ENCODE measurements at places on chromosomes 11 and 22.

DNA sequence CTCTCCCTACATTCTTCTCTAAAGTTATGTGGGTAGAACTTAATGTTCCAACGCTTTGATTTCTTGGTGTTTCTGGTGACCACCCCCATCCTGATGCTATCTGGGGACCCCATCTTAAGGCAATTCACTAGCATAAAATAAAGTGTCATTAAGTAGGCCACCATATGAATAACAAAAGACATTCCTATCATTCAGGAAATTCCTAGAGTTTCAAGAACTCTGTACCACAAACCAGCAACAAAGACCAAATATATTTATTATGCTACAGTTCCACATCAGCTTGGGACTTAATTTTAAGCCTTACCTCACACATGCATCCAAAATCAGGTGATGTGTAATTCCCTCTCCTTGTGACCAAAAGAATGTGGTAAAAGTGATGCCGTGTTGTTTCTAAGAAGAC is 254.6 kb upstream of the LRRC4C start:
- no peak for DNase-seq

- peak; percentile 46 for DNase-seq
These were observed 128.1 kb upstream of the E2F8 start for GRCh38 chr11:19368726-19369375.

GRCh38 chr11:70713086-70713835 is 314.9 kb downstream of the CTTN start:
- DNase-seq, result no peak

GRCh38 chr11:6196396-6196795 is 2.6 kb upstream of the OR52W1 start:
- no peak for DNase-seq

- DNase-seq, result no peak
These were observed 102.1 kb downstream of the MN1 start for GRCh38 chr22:27699383-27700019.

- no peak for DNase-seq
These were observed 1375.1 kb upstream of the TENM4 start for GRCh38 chr11:80815752-80816453.

DNA sequence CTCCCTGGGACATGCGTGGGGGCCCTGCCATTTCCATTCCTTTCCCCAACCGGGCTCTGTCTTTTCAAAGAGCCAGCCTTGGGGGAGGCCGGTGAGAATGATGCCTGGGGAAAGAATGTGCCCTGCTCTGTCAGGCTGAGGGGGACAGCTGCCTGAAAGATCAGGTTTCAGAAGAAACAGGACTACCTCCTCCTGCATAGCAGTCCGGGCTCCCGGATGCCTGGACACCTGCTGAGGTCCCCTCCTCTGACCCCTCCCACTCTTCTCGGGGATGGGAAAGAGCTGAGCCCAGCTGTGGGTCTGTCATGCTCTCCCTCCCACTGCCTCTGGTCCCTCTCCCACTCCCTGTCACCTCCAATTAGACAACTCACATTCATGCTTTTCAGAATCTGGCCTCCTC is 41.8 kb upstream of the CDON start:
- peak; percentile 58 for DNase-seq

GRCh38 chr11:43547889-43548381 is 132.6 kb upstream of the HSD17B12 start:
- DNase-seq, result no peak

DNA sequence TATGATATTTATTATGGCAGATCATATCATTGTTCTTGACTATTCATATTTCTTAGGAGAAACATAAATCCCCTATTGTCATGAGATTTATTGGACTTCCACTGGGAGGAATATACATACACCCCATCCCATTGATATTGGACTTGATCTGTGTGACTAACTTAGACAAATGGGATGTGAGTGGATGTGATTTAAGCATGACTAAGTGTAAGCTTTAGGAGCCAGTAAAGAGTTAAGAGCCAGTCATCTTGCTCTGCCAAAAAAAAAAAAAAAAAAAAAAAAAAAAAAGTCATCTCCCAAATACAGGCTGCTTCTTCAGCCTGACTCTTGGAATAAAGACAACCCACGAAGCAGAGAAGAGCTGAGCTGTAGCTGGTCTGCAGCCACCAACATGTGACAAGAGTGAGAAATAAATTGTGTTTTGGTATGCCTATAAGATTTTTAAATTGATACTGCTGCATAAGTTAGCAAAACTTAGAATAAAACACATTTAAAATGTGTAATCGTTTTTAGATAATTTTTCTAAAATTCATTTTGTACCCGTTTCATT is 595.0 kb upstream of the LRRC4C start:
- DNase-seq, result no peak

- no peak for DNase-seq
These were observed 33.2 kb downstream of the CSF2RB start for GRCh38 chr22:36946421-36947158.

DNA sequence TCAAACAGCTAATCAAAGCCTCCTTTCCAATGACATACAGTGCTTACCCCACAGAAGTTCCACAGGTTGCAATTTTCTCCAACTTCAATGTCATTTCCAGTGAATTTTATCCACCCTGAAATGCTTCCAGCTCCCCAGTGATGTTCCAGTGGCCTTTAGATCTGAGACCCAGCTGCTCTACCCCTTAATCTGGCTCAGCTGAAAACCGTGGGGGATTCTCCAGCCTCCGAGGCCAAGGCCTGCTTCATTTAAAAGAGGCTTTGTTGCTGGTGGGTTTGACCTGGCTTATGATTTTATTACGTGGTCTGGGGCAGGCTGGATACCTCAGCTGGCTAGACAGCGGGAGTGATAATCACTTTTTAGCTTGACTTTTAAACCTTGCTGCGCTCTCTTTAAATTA is 10.9 kb downstream of the HEPHL1 start:
- DNase-seq, result no peak

DNA sequence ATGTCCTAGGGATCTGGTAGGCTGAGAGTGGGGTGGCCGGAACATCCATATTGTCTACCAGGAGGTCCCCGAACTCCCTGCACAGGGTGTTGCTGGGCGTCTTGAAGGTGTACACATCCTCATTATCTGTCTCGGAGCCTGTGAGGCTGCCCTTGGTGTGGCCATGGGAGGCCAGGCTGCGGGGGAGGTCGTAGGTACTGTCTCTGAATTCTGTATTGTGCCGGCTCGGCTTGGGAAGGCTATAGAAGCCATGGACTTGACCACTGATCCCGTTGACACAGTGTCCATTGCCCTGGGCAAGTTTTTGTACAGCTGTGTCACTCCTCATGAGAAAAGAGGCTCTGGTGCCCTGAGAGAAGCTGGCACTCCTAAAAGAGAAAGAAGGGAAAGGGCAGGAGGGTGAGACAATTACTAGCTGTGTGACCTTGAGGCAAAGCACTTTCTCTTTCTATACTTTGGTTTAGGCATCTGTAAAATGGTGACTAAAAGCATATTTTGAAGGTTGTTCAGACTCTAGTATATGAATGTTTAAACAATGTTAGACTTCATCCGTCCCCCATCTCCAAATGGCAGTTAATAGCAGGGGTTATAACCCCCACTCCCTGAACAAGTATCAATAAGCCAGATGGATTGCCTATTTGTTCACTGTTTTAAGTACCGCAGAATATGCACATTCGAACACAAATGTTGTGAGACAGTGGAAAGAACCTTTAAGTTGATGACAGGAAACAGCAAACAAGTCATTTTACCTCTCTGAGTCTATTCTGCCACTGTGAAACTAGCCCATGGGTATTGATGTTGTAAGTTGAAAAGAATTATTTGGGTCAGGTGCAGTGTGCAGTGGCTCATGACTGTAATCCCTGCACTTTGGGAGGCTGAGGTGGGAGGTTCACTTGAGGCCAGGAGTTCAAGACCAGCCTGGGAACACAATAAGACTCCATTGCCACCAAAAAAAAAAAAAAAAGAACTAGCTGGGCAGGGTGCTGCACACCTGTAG is 38.3 kb downstream of the USP35 start:
- DNase-seq, result no peak

DNA sequence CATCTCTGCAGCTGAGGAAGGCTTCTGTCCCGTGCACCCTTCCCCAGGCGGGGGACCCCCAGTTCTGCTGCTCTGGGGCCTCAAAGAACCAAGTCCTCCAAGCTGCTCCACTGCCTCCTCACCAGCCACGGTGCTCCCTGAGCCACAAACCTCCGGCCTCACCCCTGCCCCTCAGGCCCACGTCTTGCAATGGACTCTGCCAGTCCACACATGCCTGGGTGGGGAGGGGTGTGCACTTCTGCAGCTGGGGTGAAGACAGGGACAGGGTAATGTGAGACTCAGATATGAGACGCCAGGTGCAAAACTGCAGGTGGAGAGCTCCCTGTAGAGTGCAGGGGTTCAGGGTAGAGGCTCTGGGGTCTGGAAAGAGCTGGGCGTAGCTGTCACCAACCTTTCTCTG is 3.2 kb upstream of the PTDSS2 start:
- peak; percentile 41 for DNase-seq

- peak; percentile 87 for DNase-seq
These were observed 78.4 kb downstream of the CDKN1C start for GRCh38 chr11:2807025-2807681.

- DNase-seq, result no peak
These were observed 109.7 kb upstream of the GALNT18 start for GRCh38 chr11:11731311-11732083.

DNA sequence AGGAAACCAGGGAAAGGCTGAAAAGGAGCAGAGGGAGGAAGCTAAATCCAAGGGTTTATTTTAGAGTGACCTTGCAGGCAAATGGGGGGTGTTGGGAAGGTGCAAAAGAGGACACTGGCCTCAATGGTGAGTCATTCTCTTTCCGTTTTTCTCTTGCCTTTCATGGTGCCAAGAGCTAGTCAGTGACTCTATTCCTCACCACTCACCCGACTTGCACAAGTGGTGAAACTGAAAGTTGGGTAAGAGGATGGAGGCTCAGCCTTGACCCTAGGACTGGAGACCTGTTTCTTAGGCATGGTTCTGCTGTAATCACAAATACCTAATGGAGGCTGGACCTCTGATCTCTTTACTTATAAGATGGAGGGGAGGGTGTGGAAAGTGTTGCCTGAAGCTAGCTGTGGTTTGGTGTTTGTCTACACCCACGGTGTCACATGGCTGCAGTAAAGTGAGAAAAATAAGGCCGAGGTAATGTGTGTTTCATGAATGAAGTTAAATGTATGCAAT is 67.3 kb upstream of the CREB3L1 start:
- no peak for DNase-seq

GRCh38 chr11:91686700-91687099 is 537.9 kb upstream of the FAT3 start:
- DNase-seq, result no peak

- peak; percentile 59 for DNase-seq
These were observed 448.0 kb downstream of the MIAT start for GRCh38 chr22:27105142-27106025.

GRCh38 chr11:19391652-19392051 is 150.9 kb upstream of the E2F8 start:
- DNase-seq, result no peak

DNA sequence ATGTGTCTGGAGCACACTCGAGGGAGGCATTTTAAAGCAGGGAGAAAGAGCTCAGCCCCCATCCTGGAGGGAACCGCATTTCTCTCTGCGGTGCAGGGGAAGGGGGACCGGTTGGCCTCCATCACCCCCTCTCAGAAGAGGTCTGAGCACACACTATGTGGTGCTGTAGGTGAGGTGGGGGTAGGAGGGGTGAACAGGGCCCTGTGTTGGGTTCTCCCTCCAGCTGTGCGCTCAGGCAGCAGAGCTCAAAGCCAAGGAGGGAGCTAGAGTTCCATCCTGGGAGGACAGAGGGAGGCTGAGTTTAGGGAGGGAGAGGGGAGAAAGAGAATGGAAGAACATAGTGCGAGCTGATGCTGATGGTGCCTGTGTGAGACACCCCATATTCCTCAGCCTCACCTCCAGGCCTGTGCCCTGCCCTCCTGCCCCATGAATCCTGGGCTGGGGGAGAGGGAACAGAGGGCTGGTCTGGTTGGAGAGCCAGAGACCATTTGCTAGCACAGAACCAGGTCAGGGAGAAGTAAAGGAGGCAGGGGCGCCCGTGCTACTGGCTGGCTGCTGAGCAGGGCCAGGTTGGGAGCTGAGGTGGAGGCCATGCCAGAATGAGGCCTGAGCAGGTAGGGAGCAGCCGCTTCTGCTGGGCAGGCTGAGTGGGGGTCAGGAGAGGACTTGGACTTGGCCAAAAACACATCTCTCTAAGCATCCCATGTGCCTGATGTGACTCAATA is 43.7 kb downstream of the ALX4 start:
- DNase-seq, result peak; percentile 14

GRCh38 chr11:120536091-120536796 is 24.7 kb downstream of the GRIK4 start:
- no peak for DNase-seq

GRCh38 chr11:37465221-37465620 is 867.2 kb upstream of the RAG2 start:
- DNase-seq, result no peak

DNA sequence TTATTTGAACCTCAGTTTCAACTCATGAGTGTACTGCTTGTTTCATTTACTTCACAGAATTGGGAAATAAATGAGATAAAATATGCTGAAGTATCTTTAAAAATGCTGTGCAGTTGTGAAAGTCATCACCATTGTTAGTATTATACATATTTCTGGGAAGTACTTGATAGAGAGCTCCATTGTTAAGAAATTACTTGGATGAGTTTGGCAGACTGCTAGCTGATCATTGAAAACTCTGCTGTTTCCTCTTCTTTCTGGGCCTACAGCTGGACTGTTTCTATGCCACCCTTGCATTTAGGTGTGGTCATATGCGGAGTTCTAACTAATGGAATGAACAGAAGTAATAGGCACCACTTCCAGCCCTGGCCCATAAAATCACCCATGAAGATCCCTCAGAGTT is 10.0 kb downstream of the SIK2 start:
- no peak for DNase-seq

- DNase-seq, result no peak
These were observed 296.2 kb upstream of the ANO3 start for GRCh38 chr11:26035696-26036095.

DNA sequence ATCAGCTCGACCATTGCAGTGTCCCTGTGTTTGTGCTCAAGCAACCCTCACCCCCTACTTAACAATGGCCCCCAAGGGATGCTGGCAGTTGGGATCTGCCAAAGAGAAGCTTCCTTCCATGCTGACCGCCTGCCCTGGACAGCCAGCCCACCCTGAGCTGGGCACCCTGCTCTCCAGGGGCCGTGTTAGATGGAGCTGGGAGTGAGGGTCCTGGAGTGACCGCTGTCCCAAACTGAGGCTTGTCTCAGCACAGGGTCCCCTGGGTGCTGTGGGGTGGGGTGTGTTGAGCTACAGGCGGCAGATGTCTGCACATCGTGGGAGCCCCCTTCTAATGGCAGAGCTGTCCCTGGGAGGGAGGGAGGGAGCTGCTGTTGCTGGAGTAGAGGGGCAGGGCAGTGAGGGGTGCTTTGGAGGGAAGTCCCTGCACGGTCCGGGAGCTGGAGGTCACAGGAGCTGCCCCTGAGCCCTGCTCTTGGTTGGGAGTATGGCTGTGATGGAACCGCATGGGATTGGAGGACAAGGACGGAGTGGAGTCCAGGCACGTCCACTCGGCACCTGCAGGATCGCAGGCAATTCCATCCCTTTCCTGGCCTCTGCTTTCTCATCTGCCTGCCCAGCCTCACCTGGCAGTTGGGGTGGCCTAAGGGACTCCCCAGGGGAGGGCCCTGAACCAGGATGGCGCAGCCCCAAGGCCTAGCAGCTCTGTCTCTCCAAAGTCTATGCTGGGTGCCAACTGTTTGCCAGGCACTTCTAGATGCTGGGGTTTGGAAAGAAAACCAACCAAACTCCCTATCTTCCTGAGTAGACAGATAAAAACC is 126.3 kb downstream of the ARHGAP8 start:
- DNase-seq, result no peak

Measured in right hindlimb (tissue), 1 donor.